ENCODE measurements at places on chromosomes 12 and 14.
A peak's percentile ranks its signal among the peaks of the same experiment; 100 is the strongest.

DNA sequence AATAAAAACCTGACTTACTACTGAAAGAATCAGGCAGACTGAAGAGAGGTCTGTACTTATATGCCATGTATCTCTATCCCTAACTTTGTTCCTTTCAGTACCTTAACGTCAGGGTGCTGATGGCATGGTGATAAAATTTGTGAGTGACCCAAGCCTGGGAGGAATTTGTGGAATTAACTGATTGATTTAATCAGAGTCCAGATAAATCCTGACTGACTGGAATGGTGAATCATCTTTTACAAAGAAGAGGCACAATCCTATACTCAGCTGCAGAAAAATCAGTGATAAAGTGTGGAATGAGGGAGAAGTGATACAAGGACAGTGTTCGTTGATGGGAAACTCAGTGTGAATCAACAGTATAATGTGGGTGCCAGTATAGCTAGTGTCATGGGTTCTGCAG is 3.7 kb downstream of the TDG start:
- peak; percentile 74 for DNase-seq

DNA sequence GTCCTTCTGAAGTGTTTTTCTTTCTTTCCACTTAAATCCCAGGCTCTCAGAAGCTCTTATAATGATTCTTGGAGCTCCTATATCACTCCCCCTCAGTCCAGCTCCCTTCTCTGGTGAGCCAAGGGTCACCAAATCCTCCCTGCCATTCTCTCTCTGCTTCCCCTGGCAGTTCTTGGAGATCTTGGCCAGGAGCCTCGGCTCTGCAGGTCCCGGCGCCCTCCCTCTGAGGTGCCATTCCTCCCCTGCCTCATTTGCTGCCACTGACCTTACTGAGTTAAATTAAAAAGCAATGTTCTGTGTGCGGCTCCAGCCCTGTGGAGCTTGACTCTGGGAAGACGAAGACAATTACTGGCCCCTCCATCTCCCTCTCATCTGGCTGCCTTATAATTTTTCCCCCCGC is 7.0 kb downstream of the CISTR start:
- DNase-seq, result no peak

GRCh38 chr14:100591453-100592371 is 4.5 kb upstream of the BEGAIN start:
- no peak for DNase-seq

GRCh38 chr14:104895786-104896661 is 28.7 kb upstream of the PLD4 start:
- peak; percentile 35 for DNase-seq

DNA sequence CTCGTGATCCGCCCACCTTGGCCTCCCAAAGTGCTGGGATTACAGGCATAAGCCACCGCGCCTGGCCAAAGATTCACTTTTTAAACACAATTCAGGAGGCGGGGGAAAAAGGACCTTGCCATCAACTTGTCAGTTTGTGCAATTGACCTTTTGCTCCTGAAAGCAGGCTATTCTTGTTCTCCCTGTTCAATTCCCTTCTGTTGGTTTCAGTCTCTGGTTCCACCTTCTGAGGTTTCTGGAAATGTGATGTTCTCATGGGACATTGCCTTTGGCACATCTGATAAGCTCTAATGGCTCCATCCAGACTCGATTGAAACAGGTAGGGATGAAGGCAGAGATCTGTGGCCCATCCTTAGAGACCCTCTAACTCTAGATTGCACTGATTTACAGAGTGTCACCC is 17.9 kb upstream of the CCDC85C start:
- no peak for DNase-seq

DNA sequence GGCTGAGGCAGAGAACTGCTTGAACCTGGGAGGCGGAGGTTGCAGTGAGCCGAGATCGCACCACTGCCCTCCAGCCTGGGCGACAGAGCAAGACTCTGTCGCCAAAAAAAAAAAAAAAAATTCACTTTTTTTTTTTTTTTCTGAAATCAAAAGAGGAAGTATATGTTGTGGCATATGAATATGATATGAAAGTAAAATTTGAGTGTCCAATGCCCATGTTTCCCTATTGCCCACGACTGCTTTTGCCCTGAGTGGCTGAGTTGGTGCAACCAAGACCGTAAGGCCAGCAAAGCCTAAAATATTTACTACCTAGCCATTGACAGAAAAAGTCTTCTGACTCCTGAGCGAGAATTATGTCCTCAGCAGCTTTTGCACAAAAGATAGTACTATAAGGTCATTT is 101.7 kb upstream of the PARP11 start:
- DNase-seq, result no peak

- DNase-seq, result no peak
Measured at GRCh38 chr12:8087666-8088065, 5.6 kb downstream of the NECAP1 start.

DNA sequence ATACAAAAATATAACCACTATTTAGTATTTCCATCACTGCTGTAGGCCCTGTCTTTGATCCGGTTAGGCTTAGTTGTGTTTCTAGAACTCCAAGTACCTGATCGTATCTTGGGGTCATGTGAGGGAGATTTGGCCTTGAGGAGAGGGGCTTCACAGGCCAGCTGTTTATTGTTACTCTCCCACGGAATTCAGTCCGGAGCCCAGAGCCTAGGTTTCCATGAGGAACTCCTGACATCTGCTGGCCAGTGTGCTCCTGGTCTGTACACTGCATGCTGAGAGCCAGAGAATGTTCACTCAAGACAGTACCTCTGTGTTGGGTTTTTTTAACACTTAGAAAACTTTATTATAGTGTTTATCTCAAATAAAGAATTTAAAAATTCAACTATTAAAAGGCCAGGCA is 341.0 kb upstream of the TMEM132C start:
- DNase-seq, result no peak

DNA sequence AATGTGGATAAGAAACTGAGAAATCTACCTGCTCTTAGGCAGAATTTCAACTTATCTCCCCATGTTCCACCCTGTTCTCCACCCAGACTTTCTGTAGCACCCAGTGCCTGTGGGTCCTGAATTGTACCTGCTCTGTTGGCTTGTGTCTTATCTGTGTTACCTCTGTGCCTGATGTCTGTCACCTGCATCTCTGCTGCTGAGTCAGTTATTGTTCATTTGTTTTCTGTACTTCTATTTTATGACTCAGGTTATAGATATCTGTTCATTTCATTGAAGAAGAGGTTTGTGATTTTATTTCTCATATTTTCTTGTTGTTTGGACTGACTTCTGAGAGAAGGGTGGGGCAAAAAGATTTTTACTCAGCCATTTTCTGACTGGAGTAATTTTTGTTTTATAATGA is 11.7 kb downstream of the SOCS4 start:
- DNase-seq, result peak; percentile 62

DNA sequence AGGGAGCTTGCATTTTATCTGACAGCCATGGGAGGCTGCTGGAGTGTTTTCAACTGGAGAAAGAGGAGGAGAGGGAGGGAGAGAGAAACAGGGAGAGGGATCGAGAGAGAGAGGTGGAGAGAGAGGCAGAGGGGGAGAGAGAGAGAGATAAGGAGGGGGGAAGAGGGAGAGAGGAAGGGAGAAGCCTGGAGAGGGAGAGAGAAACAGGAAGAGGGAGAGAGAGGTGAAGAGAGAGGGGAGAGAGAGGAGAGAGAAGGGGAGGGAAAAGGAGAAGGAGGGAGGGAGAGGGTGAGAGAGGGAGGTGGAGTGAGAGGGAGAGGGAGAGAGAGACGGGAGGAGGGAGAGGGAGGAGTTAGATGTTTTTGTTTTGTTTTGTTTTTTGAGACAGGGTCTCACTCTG is 45.6 kb downstream of the DNAH10 start:
- no peak for DNase-seq

DNA sequence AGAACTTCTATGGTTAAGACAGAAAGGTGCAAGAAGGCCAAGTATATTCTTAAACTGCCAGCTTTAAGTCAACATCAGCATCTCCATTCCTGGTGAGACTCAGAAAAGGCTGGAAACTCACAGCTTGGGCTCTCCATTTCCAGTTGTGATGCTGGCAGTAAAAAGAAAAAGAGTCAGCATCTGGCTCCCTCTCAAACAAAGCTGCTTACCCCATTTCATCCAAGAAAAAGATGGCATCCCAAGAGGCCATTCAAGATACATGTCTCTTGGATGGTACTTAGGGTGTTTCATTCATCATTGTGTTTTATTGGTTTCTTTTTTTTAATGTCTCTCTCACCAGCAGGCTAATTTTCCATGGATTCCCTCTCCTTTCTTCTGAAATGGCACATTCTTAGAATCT is 61.9 kb downstream of the DCAF5 start:
- DNase-seq, result no peak

DNA sequence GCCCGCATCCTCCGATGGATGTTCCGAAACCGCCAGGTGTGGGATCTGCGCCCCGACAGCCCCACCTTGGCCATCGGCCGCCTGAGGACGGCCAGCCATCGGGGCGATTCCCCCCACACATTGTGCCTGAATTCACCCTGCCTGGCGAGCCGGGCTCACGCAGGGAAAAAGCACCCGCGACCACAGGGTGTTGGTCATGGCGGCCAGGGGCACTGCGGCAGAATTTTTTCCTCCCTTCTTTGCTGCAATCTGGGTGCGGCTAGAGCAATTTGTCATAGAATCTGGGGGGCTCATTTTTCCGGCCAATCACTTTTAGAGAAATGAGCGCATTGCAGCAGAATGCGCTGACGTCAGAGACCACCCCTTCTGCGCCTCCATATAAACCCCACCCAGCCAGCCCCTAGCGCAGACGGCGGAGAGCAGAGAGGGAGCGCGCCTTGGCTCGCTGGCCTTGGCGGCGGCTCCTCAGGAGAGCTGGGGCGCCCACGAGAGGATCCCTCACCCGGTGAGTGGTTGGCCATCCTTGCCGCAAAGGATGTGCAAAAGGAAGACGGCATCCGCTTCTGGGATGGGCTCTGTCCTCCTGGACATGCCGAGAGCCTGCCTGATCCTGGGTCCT is at the start of gene MEG3:
Gene MEG3 (plus strand): TSS at position 406 of the 619 bp plus-strand sequence.
- no peak for DNase-seq

- no peak for DNase-seq
Measured at GRCh38 chr12:83676781-83677295, 990.1 kb downstream of the TMTC2 start.

DNA sequence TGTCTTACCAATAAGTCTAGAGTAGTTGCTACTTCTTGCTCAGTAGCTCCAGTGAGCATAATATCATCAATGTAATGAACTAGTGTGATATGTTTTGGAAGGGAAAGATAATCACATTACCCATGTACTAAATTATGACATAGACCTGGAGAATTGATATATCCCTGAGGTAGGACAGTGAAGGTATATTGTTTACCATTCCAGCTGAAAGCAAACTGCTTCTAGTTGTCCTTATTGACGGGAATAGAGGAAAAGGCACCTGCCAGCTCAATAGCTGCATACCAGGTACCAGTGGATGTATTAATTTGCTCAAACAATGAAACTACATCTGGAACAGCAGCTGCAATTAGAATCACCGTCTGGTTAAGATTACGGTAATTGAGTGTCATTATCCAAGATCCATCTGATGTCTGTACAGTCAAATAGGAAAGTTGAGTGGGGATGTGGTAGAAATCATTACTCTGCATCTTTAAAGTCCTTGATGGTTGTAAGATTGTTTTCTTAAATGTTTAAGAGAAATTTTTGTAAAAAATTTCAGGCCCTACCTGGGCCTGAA is 100.0 kb upstream of the ARHGAP5 start:
- no peak for DNase-seq

DNA sequence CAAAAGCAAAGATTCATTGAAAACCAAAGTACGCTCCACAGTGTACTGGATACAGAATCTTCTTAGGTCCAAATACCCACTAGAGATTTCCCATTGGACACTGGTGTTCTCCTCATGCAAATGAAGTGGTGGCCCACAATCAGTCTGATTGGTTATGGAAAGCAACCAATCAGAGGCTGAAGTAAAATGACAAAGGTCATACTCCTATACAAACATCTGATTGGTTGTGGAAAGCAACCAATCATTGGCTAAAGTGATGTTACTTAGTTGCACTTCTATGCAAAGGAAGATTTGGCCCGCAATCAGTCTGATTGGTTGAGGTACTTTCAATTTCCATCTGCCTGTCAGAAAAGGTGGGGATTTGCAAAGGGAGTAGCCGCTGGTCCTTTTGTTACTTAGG is 1.3 kb upstream of the WASHC3 start:
- no peak for DNase-seq

GRCh38 chr12:8572507-8572906 is 31.8 kb upstream of the CLEC4E start:
- DNase-seq, result no peak

DNA sequence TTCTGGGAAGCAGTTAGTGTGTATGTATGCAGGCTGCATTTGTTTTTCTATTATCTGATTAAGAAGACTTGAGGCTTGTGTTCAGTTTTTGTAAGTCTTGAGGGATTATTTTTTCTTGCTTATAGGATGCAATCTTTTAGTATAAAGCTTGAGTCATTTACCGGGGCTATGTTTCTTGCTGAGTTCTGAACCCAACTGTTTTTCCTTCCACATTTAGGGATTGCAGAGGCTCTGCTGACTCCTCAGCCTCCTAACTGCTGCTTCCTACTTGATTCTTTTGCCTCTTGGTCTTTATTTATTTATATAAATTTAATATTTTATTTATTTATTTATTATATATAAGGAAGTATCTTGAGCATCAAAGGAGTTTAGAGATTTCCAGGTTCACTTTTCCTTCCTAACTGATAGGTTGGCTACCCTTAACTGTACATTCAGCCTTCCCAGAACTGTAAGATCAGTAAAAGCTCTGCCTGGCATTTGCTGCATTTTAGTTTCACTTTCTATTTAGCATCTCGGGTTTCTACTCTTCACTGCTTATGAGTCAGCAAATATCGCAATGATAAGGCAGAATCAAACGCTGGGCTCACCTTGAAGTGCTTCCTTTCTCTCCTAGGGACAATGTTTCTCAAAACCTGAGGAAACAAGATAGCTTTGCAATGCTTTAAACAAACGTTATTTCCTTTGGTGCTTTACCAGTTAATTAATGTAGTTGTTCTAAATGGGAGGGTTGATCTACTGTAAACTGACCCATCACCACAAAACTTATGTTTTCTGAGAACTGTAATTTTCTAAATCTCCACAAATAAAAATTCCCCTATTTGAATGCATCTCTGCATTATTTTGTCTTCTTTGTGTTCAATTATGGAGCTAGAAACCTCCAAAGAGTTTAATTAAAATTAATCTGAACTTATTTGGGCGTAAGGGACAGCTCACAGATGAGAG is 1183.7 kb upstream of the TMEM132C start:
- DNase-seq, result peak; percentile 84

- DNase-seq, result peak; percentile 14
Measured at GRCh38 chr12:30813525-30814294, 59.0 kb upstream of the CAPRIN2 start.

GRCh38 chr14:28515571-28515970 is 251.0 kb upstream of the FOXG1 start:
- no peak for DNase-seq

GRCh38 chr12:68349921-68350606 is 17.9 kb upstream of the MDM1 start:
- peak; percentile 77 for DNase-seq

GRCh38 chr14:59252772-59253500 is 64.5 kb downstream of the DAAM1 start:
- no peak for DNase-seq

DNA sequence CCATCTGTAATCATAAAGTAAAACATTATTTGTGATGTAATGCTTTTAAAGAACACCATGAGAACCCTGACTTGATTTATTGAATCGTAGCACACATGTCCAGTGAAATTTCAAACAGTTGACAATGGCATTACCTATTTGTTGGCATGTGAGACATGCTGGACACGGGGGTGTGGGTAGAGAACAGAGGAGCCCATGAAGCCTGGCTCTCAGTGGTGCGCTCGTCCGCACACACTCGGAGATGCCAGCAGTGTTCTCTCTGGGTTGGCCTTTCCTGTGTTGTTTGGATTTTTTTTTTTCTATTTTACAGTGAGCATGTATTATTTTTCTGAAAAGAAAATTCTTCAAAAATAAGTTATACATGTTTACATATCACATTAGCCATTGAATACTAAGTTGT is 78.2 kb downstream of the PPP2R5C start:
- no peak for DNase-seq

- DNase-seq, result no peak
Measured at GRCh38 chr12:130242506-130242905, 80.2 kb downstream of the FZD10 start.

Data from kidney tubule cell (primary cell).